ENCODE measurements at places on chromosomes 12 and 14. TPM values are rescaled to one million over a fixed set of nuclear protein-coding genes. Genes with fewer than 3 reads are reported as not detected.

Gene OTOGL
- under 0.01 TPM for total RNA-seq

Gene PRR4
- 1.4 TPM for total RNA-seq

Gene PPP1R1A
- total RNA-seq: 4.0 TPM

Gene CLEC4E
- 59.4 TPM for total RNA-seq

Gene SLC38A1
- total RNA-seq: 173 TPM

- peak; percentile 47 for DNase-seq
These were observed 20.8 kb downstream of the ESRRB start for GRCh38 chr14:76396714-76397187.

- peak; percentile 27 for DNase-seq
These were observed 37.3 kb upstream of the ATXN2 start for GRCh38 chr12:111636209-111636945.

DNA sequence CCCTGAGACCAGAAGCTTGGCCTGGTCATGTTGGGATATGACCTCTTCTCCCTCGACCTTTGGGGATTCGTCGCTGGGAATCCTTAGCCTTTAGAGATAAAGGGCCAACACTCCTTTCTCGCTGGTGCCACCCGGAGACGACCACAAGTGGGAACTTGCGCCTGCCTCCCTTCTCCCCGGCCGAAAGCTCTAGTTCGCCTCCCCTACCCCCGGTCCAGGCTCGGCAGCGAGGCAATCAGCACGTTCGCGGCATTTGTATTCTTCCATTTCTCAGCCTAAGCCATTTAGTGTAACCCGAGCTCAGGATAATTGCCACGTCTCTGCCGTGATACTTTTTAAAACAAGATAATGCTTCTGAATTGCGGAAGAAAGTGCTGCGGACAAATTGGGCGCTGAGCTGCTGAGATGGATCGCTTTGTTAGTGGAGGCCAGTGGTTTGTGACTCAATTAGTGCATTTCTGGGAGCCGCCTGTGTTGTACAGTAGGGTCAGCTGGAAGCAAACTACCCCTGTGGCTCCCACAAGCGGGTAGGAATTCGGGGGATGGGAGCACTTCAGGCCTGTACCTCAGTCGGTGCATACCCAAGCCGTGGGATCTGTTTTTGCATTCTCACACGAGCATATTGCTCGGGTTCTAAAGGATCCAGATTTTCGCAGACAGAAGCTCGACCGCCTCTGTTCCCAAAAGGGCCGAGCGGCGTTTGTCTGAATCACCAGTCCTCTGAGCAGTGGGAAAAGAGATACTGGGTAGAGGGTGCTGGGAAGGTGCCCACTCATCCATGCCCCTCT, 6.8 kb upstream of the SIX1 start:
- no peak for DNase-seq

GRCh38 chr14:29788093-29788492, 139.6 kb downstream of the PRKD1 start:
- DNase-seq: no peak

DNA sequence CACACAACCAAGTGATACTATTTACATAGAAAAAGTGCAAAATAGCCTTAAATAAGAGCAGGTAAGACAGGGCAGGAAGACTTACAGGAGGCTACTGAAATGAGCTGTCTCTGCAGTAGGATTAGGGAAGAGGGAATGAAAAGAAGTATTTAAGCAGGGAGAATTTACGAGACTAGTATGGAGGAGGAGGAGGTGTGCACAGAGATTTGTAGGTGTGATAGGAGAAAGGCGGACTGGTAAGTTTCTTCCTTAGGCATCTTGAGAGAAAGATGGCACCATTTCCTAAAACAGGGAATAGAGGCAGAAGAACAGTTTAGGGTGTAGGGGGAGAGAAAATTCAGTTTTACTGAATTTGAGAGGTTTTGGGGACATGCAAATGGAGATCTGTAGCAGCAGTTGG, 25.7 kb downstream of the DIP2B start:
- DNase-seq: no peak

DNA sequence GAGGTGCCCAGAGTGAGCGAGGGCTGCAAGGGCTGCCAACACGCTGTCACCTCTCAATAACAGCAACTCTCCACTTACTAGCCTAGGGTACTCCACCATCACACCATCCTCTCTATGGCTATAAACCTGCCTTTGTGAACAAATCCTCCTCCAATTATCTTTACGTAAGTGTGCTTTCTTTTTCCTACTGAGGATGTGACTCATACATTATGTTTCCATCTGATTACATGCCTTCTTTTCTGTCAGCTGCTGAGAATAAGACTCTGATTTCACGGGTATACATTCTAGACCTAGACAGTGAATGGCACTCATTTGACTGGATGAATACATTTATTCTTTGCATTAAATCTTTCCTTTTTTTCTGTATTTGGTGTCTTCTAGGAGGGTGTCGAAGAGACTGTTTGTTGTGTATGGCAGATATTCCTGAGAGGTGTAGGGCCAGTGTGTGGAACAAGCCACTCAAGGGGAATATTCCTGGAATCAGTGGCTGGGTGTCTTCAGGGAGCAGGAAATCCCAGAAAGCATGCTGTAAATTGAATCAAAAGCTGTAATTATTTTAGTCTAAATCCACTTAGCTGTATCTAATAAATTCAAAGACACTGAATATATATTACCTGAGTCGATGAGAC, 327.3 kb upstream of the TMTC1 start:
- peak; percentile 2 for DNase-seq

DNA sequence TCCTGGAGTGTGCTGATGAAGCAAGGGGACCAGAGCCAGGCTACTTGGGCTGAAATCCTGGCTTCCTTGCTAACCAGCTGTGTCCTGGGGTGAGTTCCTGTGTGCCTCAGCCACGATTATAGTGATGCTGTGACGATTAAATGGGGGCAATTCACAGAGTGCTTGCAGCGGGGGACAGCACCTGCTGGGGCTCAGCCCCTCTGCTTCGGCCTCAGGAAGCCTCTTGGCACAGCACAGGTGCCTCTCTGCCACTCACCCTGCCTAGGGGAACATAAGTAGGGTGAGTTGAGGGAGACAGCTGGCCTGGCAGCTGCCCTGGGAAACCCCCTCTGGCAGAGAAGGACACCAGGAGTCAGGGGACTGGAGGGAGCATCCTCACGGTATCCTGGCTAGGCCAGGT, 9.4 kb downstream of the KRT80 start:
- no peak for DNase-seq

DNA sequence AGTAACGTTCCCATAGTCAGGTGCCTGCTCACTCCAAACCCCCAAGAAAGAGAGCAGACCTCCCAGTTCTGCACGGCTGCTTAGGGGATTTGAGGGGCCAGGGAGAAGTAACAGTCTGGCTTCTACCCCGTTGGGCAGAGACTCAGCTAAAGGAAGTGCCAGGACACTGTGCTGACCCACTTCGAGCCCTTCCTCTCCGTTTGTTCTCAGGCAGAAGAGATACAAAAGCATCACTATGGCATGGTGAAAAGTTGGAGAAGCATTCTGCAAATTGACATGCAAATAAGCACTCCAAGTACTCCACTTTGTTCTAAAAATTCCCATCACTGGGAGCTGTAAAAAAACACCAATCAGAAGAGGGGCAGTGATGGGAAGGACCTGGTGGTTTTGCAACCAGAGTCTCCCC, 239.1 kb downstream of the EGLN3 start:
- DNase-seq: no peak

DNA sequence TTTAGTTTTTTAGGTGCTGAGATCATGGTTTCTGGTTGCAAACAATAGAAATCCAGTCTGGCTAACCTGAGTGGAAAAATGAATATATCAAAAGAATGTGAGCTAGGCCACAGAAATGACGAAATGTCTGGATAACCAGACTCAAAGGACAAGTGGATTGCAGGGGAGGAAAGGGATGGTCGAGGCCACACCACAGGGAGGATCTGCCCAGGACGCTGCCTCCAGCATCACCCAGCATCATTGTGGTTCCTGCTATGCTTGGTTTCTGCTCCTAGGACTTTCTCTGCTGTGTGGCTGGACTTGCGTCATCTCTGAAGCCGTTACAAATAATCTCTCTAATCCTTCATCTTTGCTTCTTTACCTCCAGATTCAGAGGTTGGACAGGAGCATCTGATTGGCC, 80.4 kb downstream of the TTC8 start:
- peak; percentile 20 for DNase-seq

GRCh38 chr14:69876848-69877306, 2.3 kb upstream of the SMOC1 start:
- DNase-seq: no peak

GRCh38 chr14:62364800-62365280, 602.6 kb downstream of the SNAPC1 start:
- DNase-seq: no peak

GRCh38 chr14:21711360-21711961, 37.8 kb upstream of the OR4E1 start:
- peak; percentile 59 for DNase-seq

GRCh38 chr12:15982471-15982870, 71.3 kb downstream of the DERA start:
- peak; percentile 62 for DNase-seq
